Stimulated activated naive CD8-positive, alpha-beta T cell treated with anti-CD3 and anti-CD28 coated beads, Interleukin-15, amount 100 ng/mL, for 72 hours (primary cell): ENCODE measurements at places on chromosomes 2 and 18.

DNA sequence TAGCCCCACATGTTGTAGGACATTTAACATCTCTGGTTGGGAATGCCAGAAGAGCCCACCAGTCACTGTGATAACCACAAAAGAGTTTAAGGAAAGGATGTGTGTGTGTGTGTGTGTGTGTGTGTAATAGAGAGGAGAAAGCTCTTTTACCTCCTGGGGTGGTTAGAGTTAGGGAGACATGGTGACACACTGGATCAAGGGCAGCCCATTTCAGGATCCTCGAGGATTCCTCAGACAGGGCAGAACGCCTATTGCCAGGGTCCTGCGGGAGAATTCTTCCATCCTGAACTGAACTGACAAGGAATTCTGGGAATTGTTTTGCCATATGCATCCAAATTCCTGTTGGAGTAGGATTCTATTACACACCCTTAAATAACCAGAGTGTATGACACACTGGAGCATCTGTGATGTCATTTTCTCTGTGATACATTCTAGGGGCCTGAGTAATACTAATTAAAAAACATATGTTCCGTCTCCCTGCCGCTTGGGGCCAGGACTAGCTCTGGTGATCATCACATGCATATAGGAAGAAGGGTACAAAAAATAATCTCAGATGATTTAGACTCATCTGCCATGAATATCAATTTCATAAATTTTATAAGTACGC lies 156.4 kb upstream of the MMADHC start:
- DNase-seq = no peak

GRCh38 chr2:135124924-135125886 lies 73.1 kb downstream of the RAB3GAP1 start:
- DNase-seq = no peak

DNA sequence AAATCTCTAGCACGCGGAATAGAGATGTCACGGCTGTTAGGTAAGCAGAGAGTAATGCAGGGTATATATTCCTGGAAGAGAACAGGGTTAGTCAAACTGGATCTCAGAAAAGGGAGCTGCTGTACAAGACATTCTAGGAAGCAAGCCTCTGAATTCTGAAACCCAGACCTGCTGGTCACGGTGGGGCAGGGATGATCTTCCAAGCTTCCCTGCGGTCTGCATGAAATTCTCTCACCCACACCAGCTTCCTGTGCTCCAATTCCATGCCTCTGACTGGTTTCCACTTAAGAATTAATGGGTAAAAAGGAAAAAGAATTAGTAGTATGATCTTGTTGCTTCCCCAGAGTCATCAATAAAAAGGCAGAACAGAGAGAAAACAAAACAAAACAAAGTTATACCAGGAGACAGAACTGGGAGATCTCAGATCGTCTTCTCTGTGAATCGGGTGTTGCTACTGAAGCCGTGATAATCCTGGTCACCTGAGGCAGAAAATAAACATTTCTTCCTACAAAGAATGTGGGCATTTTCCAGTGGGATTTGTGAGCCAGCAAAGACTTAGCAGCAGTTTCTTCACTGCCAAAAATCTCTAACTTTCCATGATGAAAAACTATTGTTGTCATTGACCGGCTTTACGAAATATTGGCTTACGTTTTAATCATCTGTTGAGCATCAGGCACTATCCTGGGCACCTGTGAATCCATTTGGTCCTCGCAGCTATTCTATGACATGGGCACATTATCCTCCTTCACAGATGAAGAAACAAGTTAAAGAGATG lies 5.3 kb upstream of the CYP27C1 start:
- no peak for DNase-seq

DNA sequence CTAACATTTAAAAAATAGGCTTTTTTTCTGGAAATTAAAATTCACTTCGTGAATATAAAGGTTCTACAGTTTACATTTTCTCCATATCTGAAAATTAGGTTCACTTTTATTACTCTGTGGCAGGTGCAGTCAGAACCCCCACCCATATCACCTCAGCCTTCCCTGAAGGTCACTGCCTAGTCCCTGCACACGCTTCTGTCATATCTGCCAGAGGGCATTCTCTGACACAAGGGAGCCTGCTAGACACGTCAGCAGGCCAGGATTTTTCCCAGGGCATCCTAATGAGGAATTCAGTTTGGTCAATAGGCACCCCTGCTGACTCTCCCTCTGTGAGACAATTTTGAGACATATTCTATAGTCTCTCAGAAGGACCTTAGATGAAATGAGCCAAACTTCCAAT lies 475.7 kb upstream of the PKDCC start:
- DNase-seq = no peak

DNA sequence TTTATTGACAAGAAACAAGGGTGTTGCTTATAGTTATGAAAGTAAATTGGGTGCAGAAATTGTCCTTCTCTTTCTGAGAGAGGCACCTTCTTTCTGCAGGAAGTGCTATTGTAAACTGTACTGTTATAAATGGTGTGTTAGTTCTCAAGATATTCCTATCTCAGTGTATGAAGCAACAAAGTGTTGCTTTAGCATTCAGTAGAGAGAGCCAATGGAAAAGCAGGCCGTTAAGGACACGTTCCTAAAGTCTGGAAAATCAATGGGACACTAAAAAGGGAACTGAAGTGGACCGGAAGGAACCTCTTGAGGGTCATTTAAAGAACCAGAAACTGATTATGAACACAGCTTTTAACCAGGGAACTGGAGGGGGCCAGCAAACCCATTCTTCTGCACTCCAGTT lies 510.0 kb upstream of the ZEB2 start:
- DNase-seq = no peak

DNA sequence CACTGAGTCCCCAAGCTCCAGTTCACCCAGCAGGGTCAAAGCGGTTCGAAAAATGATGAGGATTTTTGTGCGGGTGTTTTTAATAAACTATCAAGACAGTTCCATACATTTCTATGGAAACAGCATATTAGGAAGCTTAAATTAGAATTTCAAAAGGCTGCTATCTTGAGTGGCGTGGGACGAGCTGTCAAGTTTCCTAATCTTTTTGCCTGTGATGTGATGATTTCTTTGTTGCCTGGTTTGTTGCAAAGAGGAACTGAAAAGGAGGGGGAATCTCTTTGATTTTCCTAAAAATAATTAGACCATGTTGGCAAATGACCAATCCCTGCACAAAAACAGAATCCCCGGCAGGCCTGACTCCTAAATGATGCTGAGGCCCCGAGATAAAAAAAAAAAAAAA lies 66.1 kb upstream of the ATG16L1 start:
- no peak for DNase-seq

GRCh38 chr2:201345625-201346213 lies 11.4 kb downstream of the FLACC1 start:
- no peak for DNase-seq

- DNase-seq = no peak
Measured at GRCh38 chr2:23250371-23250770, 134.6 kb upstream of the KLHL29 start.

DNA sequence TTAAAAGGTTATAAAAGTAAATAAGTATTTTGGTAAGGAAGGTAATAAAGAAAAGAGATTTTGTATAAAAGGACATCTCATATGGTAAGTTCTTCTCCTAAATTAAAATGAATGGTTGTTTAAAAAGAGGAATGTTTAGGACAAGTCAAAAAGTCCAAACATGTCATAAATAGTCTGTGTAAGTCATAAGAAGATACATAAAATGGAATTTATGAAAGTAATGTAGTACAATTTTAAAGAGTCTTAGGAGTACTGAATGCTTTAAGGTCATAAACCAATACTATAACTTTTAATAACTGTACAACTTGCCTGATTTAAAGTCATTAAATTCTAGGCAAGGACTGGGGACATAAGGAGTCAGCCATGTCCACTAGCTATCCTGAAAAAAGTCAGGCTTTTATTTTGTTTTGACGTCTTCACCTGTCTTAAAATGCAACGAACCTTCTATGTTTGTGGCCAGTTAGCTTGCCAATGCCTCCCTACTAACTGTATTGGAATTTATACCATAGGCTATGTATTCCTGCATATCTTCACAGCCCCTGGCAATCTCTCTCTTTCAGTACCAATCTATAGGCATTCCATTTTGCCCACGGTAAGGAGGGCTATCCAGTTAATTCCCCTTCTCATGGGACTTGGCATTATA lies 312.3 kb upstream of the LRRTM4 start:
- no peak for DNase-seq

DNA sequence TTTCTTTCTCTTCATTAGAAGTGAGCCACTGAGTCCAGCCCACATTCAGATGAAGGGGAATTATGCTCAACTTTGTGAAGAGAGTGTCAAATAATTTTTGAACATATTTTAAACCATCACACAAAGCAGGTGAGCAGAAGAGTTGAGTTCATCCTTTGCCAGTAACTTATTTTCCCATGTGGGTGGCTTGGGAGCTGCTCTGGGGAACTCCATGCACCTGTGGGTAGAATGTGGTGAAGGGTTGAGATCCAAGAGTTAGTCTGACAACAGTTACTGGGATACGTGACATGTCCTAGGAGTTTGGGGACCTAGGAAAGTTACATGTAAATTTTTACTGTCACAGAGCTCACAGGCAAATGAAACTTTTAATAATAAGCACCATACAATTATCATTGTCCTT lies 21.6 kb downstream of the MAPK4 start:
- no peak for DNase-seq

DNA sequence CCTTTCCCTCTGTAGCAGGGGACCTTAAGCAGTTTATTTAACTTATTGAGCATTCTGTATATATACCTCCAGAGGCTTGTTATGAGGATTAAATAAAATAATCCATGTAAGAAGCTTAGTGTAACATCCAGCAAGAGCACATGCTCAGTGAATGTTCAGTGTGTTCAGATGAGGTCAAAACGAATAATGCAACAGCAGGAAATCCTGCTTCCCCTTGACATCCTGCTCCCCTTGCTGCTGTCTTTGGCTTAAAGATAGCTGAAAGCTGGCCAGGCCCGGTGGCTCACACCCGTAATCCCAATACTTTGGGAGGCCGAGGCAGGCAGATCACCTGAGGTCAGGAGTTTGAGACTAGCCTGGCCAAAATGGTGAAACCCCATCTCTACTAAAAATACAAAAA lies 68.7 kb downstream of the COL4A4 start:
- DNase-seq = no peak

DNA sequence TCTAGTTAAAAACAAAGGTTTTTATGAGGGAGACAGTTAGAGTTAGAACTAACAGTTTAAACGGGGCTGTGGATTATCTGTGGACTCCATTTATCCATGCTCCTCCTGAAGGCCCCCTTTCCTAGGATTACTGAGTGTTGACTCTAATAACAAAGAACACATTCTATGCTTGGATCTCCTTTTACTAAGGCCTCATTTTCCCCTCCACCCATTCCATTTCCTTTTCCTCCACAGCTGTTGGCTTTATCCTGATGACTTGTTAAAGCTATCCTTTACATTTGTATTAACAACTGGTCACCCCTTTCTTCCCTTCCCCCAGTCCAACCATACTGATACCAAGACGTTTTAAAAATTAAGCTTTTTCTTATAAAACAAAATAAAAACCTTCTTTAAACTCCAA lies 220.6 kb downstream of the SRBD1 start:
- DNase-seq = no peak

DNA sequence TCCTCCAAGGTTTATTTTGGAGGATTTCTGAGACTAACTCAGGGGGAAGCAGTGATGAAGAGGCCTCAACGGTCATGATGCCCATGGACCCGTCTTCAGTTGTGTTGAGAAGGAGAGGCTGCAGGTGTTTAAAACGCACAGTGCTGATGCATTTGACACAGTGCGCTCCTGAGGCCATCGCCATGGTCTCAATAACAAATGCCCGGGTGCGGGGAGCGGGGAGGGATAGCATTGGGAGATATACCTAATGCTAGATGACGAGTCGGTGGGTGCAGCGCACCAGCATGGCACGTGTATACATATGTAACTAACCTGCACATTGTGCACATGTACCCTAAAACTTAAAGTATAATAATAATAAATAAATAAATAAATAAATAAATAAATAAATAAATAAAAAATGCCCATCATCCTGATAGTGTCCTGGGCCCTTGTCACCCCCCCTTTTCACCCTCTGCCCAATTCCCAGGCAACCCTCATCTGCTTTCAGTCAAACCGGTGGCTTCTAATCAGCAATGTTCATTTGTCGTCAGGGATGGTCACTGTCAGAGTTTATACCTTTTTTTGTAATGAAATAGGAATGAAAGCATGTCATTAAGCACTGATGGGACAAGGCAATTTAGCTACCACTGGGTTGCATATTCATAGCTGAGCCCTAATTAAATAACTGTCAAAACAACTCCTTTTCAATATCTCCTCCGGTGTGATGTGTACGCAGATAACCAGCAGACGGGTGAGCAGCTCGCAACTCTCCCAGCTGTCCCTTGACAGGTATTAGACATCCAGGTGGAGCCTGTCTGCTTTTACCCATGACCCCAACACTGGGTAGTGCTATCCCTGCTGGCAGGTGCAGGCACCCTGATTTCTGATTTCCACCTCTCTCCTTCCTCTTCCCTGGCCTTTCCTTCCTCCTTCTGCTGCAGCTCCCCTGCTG lies 95.9 kb downstream of the KCNF1 start:
- no peak for DNase-seq

DNA sequence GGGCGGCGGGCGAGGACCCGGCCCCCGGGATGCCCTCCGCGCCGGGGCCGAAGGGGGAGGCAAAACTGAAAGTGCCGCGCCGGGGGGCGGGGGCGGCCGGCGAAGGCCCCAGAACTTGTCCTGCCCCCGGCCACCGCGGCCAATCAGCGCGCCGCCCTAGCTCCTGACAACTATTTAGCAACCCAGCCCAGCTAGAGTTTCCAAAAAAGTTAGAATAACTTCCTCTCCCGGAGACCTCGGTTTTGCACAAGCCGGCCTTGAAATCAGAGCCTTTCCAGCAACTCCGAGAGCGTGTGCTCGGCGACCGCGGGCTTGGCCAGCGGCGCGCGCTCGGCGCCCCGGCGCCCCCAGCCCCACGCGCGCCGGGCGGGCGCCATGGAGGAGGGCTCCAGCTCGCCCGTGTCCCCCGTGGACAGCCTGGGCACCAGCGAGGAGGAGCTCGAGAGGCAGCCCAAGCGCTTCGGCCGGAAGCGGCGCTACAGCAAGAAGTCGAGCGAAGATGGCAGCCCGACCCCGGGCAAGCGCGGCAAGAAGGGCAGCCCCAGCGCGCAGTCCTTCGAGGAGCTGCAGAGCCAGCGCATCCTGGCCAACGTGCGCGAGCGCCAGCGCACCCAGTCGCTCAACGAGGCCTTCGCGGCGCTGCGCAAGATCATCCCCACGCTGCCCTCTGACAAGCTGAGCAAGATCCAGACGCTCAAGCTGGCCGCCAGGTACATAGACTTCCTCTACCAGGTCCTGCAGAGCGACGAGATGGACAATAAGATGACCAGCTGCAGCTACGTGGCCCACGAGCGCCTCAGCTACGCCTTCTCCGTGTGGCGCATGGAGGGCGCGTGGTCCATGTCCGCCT lies at the start of gene TWIST2:
Gene TWIST2 (plus strand): TSS at position 245 of the 850 bp plus-strand sequence. CDS start 131 bp downstream, at position 376.
- DNase-seq = no peak

GRCh38 chr2:113996671-113997594 lies 107.0 kb downstream of the ACTR3 start:
- no peak for DNase-seq
